Stimulated activated CD4-positive, alpha-beta T cell treated with anti-CD3 and anti-CD28 coated beads, Interleukin-1b, Interleukin-23, amount 100 ng/mL, for 1 hour (primary cell): ENCODE measurements at places on chromosomes 6 and 20.

DNA sequence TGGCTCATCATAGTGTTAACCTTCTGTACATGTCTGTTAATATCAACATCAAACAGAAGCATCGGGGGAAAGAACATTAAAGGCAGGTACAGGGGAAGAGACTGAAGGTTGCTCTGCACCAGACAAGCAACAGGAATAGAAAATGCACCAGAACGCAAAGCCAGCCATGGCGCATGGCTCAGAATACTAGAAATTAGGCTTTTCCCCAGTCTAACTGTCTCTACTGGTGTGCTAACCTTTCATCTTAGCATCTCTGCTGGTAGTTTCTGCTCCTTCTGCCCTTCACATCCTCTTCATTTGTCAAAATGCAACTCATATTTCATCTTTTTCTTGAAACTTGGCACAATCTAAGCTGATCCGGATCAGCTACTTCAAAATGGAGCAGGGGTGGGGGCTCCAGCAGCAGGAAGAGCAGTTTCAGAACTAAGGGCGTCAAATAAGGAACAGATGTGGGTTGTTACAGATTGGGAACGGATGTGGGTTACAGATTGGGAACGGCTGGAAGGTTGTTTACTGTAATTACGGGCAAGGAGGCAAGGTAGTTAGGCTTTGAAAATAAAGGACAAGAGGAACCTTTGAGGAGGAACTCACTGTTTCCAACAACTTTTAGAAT is 13.1 kb upstream of the RNASET2 start:
- DNase-seq = no peak

GRCh38 chr6:134549854-134550253 is 231.9 kb upstream of the SGK1 start:
- no peak for DNase-seq

- no peak for DNase-seq
Observed at GRCh38 chr20:37984018-37984785, 49.1 kb downstream of the TTI1 start.

DNA sequence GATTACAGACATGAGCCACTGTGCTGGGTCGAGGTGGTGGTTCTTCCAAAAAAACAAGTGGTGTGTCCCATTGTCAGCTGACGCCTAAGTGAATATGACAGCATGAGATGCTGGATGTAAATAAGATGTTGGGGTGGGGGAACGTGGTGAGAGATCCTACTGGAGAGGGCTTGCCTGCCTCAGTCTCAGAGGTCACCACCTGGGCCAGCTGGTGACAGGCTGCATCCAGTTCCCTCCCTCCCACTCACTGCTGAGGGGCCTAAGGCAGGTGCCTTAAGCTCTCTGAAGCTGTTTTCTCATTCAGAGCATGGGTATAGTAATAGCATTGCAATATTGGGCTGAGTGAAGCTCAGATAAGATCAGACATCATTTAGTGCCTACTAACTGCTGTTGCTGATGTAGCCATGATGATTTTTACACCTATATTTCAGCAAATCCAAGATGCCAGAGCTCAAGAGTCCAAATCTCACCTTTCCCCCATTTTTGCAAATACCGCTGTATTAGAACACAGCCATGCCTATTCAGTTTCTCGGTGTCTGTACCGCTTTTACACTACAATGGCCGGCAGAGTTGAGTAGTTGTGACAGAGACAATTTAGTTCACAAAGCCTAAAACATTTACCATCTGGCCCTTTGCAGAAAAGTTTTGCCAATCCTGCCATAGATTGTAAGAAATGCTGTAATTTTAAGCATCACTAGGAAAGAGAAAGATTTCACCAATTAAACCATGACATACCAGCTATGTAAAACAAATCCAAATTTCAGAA is 171.3 kb downstream of the ANKRD60 start:
- no peak for DNase-seq

DNA sequence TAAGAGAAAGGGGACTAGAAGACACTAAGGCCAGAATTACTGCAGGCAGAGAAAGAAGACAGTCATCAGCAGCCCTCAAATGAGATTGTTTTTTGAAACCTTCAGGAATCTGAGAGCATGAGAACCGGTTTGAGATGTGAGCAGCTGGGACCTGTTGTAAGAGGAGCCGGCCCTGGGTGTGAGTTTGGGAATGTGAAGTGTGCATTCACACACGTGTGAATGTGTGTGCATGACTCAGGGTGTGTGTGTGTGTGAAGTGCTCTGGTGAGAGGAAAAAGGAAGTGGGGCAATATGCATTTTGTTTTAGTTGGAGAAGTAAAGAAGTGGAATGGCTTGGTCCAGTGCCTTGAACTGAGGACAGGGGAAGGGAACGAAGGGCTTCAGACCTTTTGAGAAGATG is 4.3 kb downstream of the SCUBE3 start:
- no peak for DNase-seq

- no peak for DNase-seq
Observed at GRCh38 chr20:36110994-36111393, 43.5 kb upstream of the EPB41L1 start.

DNA sequence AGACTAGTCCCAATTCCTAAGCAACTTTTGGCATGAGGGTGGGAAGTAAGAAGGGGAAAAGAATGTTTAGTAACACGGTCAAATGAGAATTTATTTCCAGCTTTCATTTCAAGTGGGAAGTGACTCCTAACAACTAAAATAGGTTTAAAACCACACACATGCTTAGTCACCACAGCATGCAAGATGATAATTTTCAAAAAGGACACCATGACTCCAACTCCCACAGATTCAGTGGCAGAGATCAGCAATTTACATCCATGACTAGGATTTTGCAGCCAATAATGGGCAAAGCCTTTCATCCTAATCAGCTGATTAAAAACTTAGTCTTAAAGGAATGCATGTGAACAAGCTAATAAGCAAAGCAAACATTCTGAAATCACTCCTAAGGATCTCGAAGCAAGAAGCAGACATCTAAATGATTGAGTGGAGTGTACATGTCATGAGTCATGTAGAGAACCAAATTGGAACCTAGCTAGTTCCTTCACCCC is 48.1 kb upstream of the GCLC start:
- DNase-seq = no peak
